Foreskin melanocyte (primary cell): ENCODE measurements at places on chromosomes 11 and 22.

- DNase-seq = no peak
Observed at GRCh38 chr22:47396515-47396914, 634.1 kb downstream of the TBC1D22A start.

DNA sequence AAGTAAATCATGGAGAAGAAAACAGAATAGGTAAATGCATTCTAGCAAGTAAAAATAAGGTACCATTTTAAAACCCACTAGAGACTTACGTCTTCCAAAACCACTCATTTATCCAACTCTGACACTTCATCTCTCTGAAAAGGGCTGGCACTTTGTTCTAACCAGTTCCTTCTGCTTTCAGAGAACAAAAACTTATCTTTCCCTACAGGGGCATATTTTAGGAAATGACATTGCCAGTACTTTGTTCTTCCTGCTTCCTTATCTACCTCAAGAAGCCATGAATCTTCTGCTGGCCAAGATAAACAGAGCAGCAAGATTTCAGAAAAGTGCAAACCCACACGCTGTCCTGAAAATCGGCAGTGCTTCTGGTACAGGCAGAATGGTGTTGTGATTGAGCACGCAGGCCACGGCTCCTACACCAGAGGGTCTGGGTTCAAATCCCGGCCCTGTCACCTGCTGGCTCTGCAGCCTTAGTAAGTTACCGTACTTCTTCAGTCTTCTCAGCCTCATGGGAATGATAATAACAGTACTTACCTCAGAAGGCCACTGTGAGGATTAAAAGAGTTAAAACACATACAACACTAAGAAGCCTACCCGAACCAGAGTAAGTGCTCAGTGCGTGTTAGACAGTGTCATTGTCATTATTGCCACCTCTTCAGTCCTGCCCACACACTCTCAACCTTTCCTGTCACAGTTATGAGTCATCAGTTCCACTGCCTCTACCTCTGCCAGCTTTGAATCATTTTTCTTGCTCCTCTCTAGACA, 11.0 kb downstream of the MPZL3 start:
- DNase-seq = no peak

DNA sequence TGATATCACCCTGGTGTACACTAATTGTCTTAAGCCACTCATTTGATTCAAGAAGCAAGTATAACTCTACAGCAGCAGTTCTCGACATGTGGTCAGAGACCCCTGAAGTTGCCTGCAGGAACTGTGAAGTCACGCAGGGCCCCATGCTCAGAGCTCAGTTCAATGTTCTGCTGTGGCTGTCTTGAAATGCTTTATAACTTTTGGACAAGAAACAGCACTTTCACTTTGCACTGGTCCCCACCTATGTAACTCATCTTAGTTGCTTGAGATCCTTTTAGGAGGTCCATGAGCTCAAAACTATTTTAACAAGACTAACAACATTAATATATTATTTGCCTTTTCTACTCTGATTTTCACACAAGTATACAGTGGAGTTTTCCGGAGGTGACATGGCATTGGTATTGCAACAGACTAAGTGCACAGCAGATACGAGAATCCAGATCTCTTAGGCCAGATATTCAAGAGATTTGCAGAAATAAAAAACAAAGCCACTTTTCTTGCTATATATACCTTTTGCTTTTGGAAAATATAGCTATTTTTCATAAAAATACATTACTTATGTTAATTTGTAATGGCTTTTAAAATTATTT, 64.8 kb downstream of the PRR5L start:
- DNase-seq = no peak

GRCh38 chr22:42974223-42974622, 40.7 kb downstream of the PACSIN2 start:
- no peak for DNase-seq

DNA sequence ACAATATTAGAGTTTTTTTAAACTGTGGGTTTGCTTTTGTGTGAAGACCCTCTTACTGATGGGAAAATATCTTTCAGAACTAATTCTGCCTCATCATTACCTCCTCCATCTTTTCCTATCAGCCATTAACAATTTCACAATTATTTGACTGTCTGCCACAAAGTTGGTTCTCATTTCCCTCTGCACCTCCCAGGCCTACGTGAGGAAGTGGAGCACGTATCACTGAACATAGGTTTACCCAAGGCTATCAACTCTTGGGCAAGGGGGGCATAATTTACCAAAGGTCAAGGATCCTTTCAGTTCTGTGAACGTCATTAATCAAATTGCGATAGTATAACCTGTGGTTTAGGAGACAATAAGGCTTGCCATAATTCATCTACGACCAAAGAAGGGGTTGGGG, 60.0 kb downstream of the LIF start:
- DNase-seq = no peak

GRCh38 chr11:104061853-104062521, 25.5 kb downstream of the DDI1 start:
- no peak for DNase-seq

GRCh38 chr11:128161994-128162393, 425.4 kb downstream of the ETS1 start:
- no peak for DNase-seq

DNA sequence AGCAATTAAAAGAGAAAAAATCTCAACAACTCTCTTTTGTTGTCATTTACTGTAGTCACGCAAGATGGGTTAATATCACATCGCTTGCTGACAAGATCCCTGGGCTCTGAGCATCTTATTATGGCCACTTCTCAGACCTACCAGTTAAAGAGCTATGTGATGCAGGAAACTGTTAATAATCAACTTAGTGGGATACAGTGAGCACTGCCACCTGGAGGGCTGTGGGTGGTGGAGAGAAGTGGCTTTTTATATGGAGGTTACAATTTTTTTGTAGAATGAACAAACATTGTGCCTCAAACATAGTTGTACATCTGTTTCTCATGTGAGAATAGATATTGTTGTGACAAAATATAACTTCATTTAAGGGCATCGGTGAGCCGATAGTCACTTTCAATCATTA, 181.0 kb downstream of the TENM4 start:
- DNase-seq = no peak

- peak; percentile 54 for DNase-seq
Observed at GRCh38 chr11:106086850-106087249, 9.4 kb downstream of the AASDHPPT start.

DNA sequence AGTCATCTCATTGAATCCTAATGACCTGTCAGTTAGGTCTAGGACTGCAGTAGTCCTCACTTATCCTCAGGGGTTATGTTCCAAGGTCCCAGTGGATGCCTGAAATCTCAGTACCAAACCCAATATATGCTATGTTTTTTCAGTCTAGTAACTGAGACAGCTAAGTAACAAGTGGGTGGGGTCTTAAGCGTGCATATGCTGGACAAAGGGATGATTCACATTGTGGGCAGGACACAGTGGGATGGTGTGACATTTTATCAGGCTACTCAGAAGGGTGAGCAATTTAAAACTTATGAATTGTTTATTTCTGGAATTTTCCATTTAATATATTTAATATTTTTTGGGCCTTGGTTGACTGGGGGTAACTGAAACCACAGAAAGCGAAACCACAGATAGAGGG, 29.0 kb downstream of the DDX10 start:
- peak; percentile 40 for DNase-seq

GRCh38 chr11:70019576-70020011, 58.5 kb upstream of the ANO1 start:
- DNase-seq = no peak

GRCh38 chr11:61028135-61028729, 56.8 kb downstream of the CD6 start:
- no peak for DNase-seq

GRCh38 chr11:10304495-10305261, at the start of gene ADM:
ADM (plus strand) TSS chr11:10305073; CDS start chr11:10305701, 628 bp downstream.
- DNase-seq = peak; percentile 75
